SK-N-MC (cell line): ENCODE measurements at places on chromosomes 11 and 22.

DNA sequence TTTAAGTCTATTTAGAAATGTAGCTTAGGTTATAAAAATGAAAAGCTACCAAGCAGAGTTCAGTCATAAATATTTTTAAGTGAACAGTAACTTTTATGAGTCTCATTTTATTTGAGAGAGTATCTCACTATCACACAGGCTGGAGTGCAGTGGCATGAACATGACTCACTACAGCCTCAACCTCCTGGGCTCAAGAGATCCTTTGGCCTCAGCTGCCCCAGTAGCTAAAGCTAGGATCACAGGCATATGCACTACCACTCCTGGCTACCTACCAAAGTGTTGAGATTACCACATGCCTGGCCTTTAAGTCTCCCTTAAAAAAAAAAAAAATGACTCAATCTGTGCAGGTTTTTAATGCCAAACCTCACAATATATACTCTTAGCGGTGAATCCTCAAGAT, 34.7 kb upstream of the CLNS1A start:
- no peak for DNase-seq

GRCh38 chr11:120182790-120183491, 27.9 kb upstream of the OAF start:
- DNase-seq = no peak

GRCh38 chr22:29167032-29167911, 38.4 kb upstream of the EMID1 start:
- no peak for DNase-seq

DNA sequence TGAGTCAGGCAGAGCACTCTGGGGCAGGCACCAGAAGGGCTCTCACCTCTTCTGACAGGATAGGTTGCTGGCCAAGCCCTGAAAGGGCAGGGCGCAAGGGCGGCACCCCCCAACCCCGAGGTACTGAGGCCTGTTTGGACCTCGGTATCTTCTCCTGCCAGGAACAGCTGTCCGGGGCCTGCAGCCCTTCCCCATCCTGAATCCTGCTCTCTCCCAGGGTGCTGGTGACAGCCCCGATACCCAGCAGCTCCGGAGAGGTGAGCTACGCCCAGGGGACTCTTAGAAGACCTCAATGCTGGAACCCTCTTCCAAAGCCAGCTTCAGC, 79.1 kb downstream of the PHF21B start:
- DNase-seq = no peak

- no peak for DNase-seq
Observed at GRCh38 chr22:48373626-48374173, 1454.0 kb downstream of the BRD1 start.

DNA sequence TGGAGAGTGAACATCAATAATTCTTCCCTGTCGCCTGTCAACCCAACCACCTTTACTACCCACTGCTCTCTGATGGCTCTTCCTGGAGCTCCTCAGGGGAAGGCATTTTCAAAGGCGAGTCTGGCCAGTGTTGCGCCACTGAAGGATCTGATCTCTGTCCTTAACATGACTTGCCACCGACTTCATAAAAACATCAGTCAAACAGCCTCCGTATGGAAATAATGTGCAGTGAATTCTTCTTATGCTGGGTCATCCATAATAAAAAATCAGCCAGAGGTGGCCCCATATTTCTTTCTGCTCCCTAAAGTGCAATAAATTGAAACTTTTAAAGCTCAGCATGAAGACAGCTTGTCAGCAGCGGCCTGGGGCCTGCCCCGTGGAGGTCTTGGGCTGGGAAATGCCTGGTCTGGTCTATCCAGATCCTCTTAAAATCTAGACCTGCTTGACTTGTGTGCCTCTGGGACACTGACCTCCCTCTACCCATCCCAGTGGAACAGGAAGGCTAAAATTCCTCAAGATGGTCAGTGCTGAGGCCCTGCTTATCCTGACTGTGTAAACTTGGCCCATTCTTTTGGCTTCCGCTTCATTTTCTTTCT, 199.5 kb downstream of the MYO18B start:
- DNase-seq = no peak

- no peak for DNase-seq
Observed at GRCh38 chr22:37425800-37426705, 1.2 kb downstream of the ELFN2 start.

DNA sequence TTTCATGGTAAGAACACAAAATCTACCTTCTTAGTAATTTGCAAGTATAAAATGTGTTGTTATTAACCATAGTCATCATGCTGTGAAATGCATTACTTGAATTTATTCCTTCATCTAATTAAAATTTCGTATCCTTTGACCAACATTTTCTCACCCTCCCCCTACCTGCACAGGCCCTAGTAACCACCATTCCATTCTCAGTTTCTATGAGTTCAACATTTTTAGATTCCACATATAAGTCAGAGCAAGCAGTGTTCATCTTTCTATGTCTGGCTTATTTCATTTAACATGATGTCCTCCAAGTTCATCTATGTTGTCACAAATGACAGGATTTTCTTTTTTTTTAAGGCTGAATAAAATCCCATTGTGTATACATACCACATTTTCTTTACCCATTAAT, 43.5 kb upstream of the CCDC179 start:
- no peak for DNase-seq

GRCh38 chr11:1780700-1781592, 17.2 kb upstream of the CTSD start:
- DNase-seq = no peak

DNA sequence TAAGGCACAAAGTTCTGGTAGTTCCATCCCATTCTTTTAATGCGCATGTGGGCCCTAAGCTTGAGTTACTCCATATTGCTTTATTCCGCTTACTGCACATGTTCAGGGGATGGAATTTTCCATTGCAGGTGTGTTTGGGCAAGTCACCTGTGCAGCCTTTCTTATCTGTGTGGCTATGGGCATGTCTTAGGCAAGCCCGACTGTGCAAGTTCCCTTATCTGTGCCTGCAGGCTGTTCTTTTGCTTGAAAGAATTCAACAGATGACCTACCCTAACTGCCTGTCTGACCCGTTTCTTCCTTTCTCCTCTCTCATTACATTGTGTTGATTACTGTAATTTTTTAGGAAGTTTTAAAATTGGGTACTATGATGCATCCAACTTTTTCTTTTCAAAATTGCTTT, 363.6 kb downstream of the TTC28 start:
- DNase-seq = no peak

GRCh38 chr11:23653071-23653675, 792.9 kb upstream of the CCDC179 start:
- no peak for DNase-seq

DNA sequence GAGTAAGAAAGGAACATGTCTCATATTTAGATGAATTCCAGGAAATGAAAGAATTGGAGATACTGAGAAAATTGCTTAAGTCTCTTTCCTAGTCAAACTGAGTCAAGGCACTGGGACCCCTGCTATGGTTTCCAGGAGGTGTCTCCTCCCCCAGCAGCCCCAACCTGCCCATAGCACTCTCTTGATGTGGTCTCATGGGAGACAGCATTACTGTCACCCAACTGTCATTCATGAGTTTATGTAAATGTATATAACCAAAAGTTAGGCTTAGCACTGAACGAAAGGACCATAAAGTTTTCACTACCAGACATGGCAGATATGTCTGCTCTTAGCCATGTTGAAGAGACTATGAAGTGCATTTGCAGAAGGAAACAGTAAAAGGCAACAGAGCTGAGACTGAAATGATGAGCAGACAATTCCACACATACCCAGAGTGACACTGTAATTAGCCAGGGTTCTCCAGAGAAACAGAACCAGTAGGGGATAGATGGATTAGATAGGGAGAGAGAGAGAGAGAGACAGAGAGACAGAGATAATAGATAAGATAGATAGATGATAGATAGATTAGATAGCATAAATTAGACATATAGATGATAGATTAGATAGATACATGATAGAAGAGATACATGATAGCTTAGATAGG, 328.1 kb downstream of the BRD1 start:
- DNase-seq = no peak

GRCh38 chr11:122663764-122664163, 8.2 kb downstream of the UBASH3B start:
- DNase-seq = no peak

DNA sequence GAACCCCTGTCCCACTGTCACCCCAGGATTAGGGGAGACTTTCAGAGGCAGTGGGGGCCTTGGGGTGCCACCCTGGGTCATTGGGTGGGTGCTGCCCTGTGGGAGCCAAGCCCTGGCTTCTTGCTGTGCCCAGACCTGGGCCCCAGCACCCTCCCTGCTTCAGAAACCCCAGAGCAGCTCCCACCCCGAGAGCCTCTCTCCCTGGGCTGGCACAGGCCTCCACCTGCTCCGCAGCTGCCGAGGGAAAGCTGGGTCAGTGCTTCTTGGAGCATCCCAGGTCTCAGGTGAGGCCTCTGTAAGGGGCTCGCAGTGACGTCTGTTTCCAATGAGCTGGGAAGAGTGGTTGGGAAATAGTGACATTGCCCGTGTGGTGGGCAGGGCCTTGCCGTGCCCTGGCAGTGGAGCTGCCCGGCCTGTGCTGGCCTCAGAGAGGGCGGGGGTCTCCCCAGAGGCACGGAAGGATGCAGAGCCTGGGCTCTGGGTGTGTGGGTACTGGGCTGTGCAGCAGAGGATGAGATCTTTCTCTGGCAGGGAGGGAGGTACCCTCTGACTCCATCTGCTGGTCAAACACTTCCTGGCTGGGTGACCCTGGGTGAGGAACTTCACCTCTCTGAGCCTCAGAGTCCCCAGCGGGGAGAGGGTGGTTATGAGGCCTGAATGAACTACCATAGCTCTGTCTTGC, 23.0 kb downstream of the C22orf23 start:
- DNase-seq = no peak
